DND-41 (cell line): ENCODE measurements at places on chromosomes 7 and 10.

DNA sequence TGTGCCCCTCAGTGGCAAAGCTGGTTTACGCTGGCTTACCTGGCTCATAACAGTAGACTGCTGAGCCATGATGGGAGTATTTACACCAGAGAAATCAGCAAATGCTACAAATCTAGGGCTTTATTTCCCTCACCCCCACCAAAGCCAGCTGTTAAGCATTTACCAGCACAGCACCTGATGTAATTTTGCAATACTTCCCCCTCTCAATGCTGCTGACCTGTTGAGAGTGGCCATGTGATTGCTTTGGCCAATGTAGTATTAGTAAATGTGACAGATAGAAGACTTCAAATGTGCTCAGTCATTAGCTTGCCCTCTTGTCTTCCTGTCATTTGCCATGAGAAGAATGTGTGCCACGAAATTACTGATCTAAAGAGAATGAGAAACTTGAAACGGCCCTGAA lies 46.6 kb downstream of the HERPUD2 start:
- no peak overlapping the region for H3K4me3 ChIP-seq
- H3K4me1 ChIP-seq = no peaks in the 10 kb centered on the region
- no peak overlapping the region for H3K27ac ChIP-seq
- no peak for DNase-seq
- H3K27me3 ChIP-seq = no peaks in the 10 kb centered on the region
- peaks cover 12% of the 10 kb centered on the region for H3K36me3 ChIP-seq

GRCh38 chr10:34131152-34131551 lies 683.9 kb downstream of the PARD3 start:
- H3K27me3 ChIP-seq = no peaks in the 10 kb centered on the region
- H3K4me1 ChIP-seq = no peaks in the 10 kb centered on the region
- no peak overlapping the region for H3K27ac ChIP-seq
- peaks cover 15% of the 10 kb centered on the region; the same call in 1 of the 2 replicates for H3K36me3 ChIP-seq
- H3K4me3 ChIP-seq = no peak overlapping the region

- no peaks in the 10 kb centered on the region for H3K27me3 ChIP-seq
- H3K27ac ChIP-seq = peak within 1 kb of the TSS; percentile 83
- H3K4me3 ChIP-seq = peak within 1 kb of the TSS; percentile 58
- peaks cover 25% of the 10 kb centered on the region for H3K4me1 ChIP-seq
These were observed at the start of gene ARHGAP19 for GRCh38 chr10:97292097-97292861. TSS of gene ARHGAP19 (minus strand) at chr10:97292637. CDS start at chr10:97292627, 10 bp downstream.

- no peak overlapping the region for H3K4me3 ChIP-seq
- H3K27me3 ChIP-seq = no peaks in the 10 kb centered on the region
- no peak overlapping the region for H3K27ac ChIP-seq
- peaks cover 8% of the 10 kb centered on the region for H3K4me1 ChIP-seq
- no peak for DNase-seq
These were observed 50.9 kb downstream of the INPP5A start for GRCh38 chr10:132588301-132589013.

GRCh38 chr7:16918288-16918895 lies 36.6 kb upstream of the AGR3 start:
- no peak for DNase-seq
- no peak overlapping the region for H3K4me3 ChIP-seq
- no peaks in the 10 kb centered on the region for H3K27me3 ChIP-seq
- no peaks in the 10 kb centered on the region for H3K36me3 ChIP-seq
- H3K4me1 ChIP-seq = no peaks in the 10 kb centered on the region

DNA sequence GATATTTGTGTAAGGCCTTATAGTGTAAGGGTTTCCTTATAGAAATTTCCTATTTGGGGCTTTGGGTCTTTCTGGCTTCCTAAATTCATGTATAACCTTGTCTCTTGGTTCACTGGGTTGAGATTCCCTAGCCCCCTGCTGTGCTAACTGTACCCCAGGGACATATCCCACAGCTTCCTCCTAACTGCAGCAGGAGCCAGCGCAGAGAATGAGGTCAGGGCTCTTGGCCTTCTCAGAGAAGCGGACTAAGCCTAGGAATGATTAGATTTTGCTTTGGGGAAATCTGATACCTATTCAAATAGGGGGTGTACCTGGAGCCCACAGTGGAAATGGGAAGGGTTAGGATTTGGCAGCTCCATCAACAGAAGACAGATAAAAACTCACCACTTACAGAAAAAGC lies 138.1 kb upstream of the EFCAB10 start:
- no peaks in the 10 kb centered on the region for H3K27me3 ChIP-seq
- H3K36me3 ChIP-seq = no peaks in the 10 kb centered on the region
- no peaks in the 10 kb centered on the region for H3K4me1 ChIP-seq
- no peak for DNase-seq

DNA sequence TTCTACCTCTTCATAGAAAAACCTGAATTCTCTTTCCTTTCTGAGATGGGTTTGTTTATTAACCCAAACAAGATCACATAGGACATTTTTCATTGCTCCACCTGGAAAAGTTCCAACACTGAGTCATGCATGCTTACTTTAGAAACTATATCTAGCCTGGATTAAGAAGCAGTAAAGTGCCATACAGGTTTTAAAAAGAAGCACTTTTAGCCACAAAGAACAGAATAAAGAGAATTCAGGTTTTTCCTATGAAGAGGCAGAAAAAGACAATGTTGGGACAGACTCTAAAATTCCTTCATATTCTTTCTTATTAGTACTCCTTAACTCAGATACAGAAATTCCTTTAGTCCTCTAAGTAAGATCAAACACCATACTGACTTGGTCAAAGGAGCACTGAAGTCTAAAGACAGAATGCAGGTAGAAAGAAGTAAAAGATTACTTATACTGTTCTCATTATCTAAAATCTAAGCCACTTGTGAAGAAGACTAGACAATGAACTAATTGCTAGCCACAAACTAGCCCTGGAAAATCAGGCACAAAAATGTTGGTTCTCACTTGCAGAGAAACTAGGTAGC lies 241.3 kb downstream of the ANK3 start:
- H3K4me1 ChIP-seq = no peaks in the 10 kb centered on the region
- H3K36me3 ChIP-seq = no peaks in the 10 kb centered on the region
- no peak for DNase-seq
- no peak overlapping the region for H3K27ac ChIP-seq
- no peaks in the 10 kb centered on the region for H3K27me3 ChIP-seq
